ENCODE measurements at places on chromosomes 7 and 10. TPM values are rescaled to one million over a fixed set of nuclear protein-coding genes. Genes with fewer than 3 reads are reported as not detected.
A peak's percentile ranks its signal among the peaks of the same experiment; 100 is the strongest.

DNA sequence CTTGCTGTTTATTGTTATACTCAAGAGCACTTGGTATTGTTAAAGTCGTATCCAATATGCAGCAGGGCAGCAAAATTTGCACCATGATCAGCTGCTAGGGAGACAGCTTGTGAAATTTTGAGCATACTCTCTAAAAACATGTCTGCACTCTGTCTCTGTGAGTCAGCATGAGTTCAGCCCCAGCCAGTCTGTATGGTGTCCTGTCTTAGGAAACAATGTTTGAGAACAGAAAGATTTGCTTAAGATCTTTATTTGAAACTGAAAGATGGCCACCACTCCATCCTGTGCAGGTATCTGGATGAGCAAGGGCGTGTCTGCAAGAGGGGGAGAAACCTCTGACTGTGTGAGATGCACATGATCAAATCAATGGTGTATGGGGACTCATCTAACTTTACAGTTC lies 97.1 kb downstream of the GNAI1 start:
- DNase-seq, result no peak

- DNase-seq, result no peak
Measured at GRCh38 chr7:143953421-143953820, 1.2 kb upstream of the OR2F1 start.

- no peak for DNase-seq
Measured at GRCh38 chr7:19128856-19129255, 11.4 kb upstream of the TWIST1 start.

DNA sequence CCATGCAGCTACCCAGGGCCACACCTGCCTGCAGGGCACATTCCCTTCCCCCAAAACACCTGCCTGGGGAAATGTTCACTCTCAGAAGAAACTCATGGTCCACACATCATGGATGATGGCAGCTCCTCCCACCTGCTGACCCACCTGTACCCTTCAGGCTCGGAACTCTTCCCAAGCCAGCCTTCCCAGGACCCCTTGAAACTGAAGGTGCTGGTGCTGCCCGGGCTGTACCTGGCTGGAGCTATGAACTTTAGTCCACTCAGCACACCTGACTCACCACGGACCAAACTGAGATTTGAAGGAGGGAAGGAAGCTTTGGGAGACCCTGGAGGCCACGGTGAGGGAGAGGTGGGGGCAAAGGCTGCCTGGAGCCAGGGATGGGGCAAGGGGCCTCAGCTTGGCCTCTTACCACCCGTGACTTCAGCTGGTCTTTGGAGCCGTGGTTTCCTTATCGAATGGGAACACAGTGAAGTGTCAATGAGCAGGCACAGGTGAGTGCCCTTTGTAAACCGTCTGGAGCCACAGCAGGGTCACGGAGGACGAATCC lies 30.1 kb upstream of the INPP5A start:
- DNase-seq, result peak; percentile 53

DNA sequence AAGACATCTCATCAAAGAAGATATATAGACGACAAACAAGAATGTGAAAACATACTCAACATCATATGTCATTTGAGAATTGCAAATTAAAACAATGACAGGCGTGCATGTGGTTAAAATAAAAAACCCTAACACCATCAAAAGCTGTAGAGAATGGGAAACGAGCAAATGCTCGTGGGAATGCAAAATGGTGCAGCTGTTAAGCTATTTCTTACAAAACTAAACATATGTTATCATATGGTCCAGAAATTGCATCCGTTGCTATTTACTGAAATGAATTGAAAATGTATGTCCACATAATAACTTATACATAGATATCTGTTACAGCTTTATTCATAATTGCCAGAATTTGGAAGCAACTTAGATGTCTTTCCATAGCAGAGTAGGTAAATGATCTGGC lies 574.4 kb downstream of the TNS3 start:
- no peak for DNase-seq

- DNase-seq, result no peak
Measured at GRCh38 chr7:146764458-146764857, 647.9 kb downstream of the CNTNAP2 start.

Gene TMEM229A
- total RNA-seq, result not detected
